Cardiac muscle cell (in vitro differentiated cells and primary cell): ENCODE measurements at places on chromosomes 16 and 17. TPM values are rescaled to one million over a fixed set of nuclear protein-coding genes. Genes with fewer than 3 reads are reported as not detected.

TAOK1 gene
- polyA plus RNA-seq = 5.8 and 8.0 TPM in 2 replicates

MEOX1 gene
- 0.32 TPM in 1 of 2 replicates, not detected in the other for polyA plus RNA-seq

DNAJA3 gene
- 60.5 and 70.8 TPM in 2 replicates for polyA plus RNA-seq

PPP1R27 gene
- 1.0 TPM in 1 of 2 replicates, not detected in the other for polyA plus RNA-seq

PRAC2 gene
- polyA plus RNA-seq = not detected in 2 replicates

CHAD gene
- 2.5 and 3.9 TPM in 2 replicates for polyA plus RNA-seq

TPSD1 gene
- polyA plus RNA-seq = not detected in 2 replicates

ABI3 gene
- 2.5 TPM in 1 of 2 replicates, not detected in the other for polyA plus RNA-seq

NECAB2 gene
- 0.90 and 2.2 TPM in 2 replicates for polyA plus RNA-seq

TAC4 gene
- 0.78 TPM in 1 of 2 replicates, not detected in the other for polyA plus RNA-seq

CACNA1H gene
- polyA plus RNA-seq = 8.9 and 16.5 TPM in 2 replicates

NLRC3 gene
- polyA plus RNA-seq = 0.61 and 0.92 TPM in 2 replicates

- no peak for DNase-seq
Measured at GRCh38 chr17:41799366-41799765, 12.4 kb downstream of the P3H4 start.

GRCh38 chr17:8708025-8708461, 36.6 kb downstream of the CCDC42 start:
- DNase-seq = peak; percentile 82

DNA sequence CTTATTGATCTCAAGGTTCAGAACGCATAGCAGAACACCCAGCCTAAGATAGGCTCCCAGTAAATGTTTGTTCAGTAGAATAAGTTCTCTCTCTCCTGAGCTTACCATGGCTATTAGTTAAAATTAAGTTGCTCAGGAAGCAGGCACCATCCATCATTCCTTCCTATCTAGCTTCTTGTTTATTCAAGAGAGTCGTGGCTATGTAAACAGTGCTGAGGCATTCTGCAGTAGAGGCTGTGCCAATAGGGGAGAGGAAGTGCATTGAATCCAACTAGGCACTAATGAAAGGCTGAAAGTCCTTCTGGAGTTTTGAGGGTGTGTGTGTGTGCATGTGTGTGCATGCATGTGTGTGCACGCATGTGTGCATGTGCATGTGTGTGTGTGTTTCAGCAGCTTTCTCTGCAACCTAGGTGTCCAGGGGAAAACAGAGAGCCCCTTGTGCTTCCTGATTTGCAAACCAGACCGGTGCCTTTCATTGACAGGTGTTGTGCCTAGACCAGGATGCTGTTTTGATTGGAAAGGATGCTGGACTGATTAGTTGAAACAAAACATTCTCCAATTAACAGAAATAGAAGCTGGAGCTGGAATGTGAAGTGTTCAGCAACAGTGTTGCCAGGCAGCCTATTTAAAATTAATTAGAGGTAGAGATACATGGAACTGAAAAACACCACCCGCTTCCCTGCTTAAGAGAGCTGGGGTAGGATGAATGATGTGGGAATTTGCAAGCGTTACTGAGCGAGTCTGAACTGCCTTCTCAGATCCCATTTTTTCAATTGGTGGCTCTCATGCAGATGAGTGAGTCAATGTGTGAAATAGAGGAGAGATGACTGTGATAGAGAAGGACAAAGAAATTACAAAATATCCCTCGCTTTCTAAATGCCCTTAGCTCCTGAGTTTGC, 103.3 kb upstream of the CLEC3A start:
- DNase-seq = no peak

DNA sequence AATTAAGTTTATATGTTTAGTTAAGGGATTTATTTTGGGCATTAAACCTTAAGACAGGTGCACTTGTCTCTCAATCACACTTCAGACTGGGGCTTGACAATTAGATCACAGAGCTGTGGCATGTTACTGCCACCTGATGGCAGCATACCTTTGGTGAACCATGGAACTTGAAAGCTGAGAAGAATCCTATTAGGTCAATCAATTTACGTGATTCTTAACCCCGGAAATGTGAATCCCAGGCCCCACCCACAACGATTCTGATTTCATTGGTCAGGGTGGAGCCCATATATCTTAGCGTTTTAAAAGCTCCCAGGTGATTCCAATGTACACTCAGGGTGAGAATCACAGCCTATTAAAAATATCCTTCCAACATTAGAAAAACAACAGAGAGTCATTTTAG, 91.0 kb downstream of the GSG1L start:
- DNase-seq = peak; percentile 32

- DNase-seq = no peak
Measured at GRCh38 chr16:17915791-17916190, 420.7 kb downstream of the NPIPA8 start.

GRCh38 chr16:74449470-74449869, 28.2 kb upstream of the CLEC18B start:
- no peak for DNase-seq

DNA sequence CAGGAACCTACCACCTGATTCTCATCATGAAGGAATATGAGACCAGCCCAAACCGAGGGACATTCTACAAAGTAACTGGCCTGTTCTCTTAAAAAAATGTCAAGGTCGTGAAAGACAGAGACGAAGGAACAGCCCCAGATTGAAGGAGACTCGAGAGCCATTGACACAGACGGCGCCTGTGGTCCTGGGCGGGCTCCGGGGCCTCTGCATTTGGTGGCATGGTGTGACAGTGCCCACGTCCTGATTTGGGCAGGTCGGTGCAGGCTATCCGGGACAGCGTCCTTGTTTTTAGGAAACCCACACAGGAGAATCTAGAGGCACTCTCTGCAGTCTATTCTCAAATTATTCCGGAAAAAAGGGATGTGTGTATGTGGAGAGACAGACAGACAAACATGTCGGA, 64.1 kb downstream of the ADCY9 start:
- no peak for DNase-seq

GRCh38 chr17:77476006-77476405, 335.2 kb downstream of the SEC14L1 start:
- DNase-seq = no peak

DNA sequence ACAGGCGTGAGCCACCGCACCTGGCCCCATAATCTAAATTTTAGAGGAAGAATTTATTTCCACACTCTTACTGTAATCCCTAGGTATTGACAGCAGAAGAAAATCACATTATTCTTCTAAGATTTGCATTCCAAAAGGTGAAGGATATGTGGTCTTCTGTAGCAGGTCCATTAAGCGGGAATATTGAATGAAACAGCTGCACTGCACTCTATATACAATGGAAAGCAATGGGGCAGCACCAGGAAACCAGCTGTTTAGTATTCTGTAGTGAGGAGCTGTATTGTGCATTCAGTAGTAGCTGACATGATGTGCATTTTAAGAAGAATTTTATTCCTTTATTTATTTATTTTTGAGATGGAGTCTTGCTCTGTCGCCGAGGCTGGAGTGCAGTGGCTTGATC, 49.6 kb downstream of the PSMD12 start:
- DNase-seq = no peak

DNA sequence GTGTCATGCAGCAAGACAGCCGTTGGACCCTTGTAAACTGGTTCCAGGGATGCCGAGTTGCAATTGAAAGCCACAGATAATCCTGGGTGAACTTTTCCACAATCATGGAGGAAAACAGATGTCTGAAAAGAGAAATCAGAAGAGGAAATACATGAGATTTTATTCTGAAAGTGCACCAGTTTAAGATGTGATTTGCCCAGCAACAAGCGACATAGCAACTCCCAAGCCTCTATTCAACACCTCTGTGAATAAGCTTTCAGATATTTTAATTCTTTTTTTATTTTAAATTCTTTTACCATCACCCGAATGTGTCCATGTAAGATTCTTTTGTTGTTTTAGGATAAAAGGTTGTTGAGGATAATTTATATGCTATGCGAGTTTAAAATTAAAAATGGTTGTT, 46.0 kb downstream of the PKD1L3 start:
- DNase-seq = no peak

- no peak for DNase-seq
Measured at GRCh38 chr16:80417706-80418271, 123.0 kb upstream of the DYNLRB2 start.

GRCh38 chr16:64240586-64240985, 881.3 kb downstream of the CDH11 start:
- DNase-seq = no peak

DNA sequence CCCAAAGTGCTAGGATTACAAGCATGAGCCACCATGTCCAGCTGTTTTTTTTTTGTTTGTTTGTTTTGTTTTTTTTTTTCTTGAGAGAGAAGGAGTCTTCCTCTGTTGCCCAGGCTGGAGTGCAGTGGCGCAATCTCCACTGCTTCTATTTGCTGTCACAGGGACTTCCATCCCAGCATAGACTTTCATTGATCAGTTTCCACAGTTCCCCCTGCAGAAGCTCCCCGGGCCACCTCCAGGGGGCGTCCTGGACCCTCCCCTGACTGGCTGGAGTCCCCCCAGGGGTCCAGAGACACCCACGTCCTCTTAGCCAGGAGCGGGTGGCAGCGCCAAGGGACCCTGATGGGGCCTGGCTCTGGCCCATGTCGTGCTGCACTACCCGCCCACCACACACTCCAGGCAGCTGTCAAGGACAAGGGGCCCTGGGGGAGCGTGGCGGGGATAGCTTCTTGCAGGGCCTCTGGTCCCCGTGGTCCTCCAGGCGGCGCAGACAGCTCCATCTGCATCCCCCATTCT, 3.1 kb upstream of the NPW start:
- no peak for DNase-seq

DNA sequence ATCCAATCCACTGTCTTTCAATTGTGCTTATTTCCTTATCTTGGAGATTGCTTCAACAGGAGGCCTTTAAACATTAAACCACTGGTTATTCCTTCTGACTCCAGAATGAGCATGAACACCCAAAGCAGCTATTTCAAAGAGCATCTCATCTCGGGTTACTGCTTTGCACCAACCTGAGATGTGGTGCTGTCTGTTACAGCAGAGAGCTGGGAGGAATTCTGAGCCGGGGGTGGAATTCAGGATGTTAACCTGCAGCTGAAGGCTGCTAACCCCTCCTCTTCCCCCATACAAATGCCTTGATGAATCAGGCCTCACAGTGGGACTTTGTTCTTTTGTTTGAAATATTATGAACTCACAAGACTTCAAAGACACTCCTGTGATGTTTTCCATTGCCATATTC, 113.1 kb downstream of the SHISA9 start:
- DNase-seq = no peak

- no peak for DNase-seq
Measured at GRCh38 chr16:52578007-52578828, 31.3 kb upstream of the TOX3 start.

GRCh38 chr17:30368912-30369720, 9.6 kb upstream of the CPD start:
- DNase-seq = no peak

DNA sequence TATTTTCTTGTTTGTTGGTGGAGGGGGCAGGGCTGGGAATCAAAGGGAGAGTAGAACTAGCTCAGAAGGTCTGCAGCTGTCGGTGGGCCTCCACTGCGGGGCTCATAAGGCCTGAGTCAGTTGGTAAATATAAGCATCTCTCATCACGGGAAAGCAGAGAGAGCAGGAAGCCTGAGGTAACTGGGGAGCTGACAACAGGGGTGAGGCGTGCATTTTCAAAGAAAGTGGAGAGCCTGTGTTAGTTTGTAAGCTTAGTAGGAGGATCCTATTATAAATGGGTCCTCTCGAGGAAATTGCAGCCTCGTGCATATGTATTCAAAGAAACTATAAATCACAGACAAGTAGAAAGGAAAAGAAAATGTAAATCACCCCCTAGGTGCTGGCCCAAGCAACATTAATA, 221.0 kb upstream of the CDH13 start:
- DNase-seq = no peak

- no peak for DNase-seq
Measured at GRCh38 chr17:13154398-13154797, 136.6 kb upstream of the ELAC2 start.

DNA sequence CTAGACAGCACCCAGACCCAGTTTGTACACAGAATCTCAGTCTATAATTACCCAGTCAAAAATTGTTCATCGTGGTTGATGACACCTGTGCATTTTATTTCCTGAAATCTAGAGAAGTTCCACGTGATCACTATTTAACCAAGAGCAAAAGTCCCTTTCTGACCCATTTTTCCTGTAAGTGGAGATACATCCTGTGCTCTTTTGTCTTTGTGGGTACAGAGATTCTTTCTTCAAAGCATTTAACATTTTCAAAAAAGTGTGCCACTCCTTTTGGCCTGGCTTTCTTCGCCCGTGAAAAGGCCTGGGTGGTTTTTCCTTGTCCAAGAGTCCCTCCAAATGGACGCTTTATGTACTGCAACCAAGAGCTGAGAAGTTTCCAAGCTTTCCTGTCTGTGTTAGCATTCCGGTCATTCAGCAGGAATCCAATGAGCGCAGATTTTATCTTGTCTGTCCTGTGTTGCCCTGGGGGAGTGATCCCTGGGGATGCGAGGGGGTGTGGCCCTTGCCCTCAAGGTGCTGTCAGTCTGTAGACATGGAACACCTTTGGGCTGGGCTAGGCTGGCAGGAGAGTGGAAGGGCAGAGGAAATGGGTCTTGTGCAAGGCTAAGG, 161.1 kb upstream of the CACNG5 start:
- peak; percentile 71 for DNase-seq

DNA sequence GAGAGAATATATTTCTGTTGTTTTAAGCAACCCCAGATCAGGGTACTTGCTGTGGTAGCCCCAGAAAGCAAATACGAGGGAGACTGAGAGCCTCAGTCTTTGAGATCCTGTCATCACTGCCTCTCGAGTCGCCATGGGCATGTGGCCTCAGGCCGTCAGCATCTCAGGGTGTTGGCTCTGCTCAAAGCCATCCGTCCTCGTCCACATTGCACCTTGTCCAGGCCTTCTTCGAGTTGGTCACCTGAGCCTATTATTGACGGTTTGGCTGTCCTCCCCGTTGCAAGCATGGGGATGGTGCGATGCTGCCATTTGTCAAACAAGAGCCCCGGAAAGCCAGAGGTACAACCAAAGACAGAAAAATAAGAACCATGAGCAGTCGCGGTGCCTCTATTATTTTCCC, 136.9 kb downstream of the IRF8 start:
- no peak for DNase-seq
